Ovary (tissue), 10 donors: ENCODE measurements at places on chromosomes 7 and 10. TPM values are rescaled to one million over a fixed set of nuclear protein-coding genes. Genes with fewer than 3 reads are reported as not detected.

EVX1 gene
- not detected for total RNA-seq

SLC26A3 gene
- total RNA-seq: not detected

CRYGN gene
- total RNA-seq: 0.95 TPM

ZNF479 gene
- not detected for total RNA-seq

ZNF33A gene
- 36.3 TPM for total RNA-seq

ASB10 gene
- total RNA-seq: not detected

GRCh38 chr10:121553511-121554264 lies 44.6 kb downstream of the FGFR2 start:
- no peaks in the 10 kb centered on the region for H3K36me3 ChIP-seq
- DNase-seq: no peak
- no peak overlapping the region for H3K27ac ChIP-seq

GRCh38 chr10:86988520-86988919 lies 20.2 kb downstream of the ADIRF start:
- H3K27ac ChIP-seq: no peak overlapping the region
- no peaks in the 10 kb centered on the region for H3K27me3 ChIP-seq
- H3K4me1 ChIP-seq: no peaks in the 10 kb centered on the region
- H3K4me3 ChIP-seq: no peak overlapping the region
- H3K36me3 ChIP-seq: no peaks in the 10 kb centered on the region

GRCh38 chr10:111973306-111973705 lies 210.3 kb downstream of the GPAM start:
- H3K27me3 ChIP-seq: no peaks in the 10 kb centered on the region
- no peak overlapping the region for H3K27ac ChIP-seq
- no peak for DNase-seq
- no peaks in the 10 kb centered on the region for H3K36me3 ChIP-seq

GRCh38 chr7:53272081-53272480 lies 236.6 kb downstream of the POM121L12 start:
- no peak for DNase-seq
- no peaks in the 10 kb centered on the region for H3K36me3 ChIP-seq
- no peak overlapping the region for H3K27ac ChIP-seq

DNA sequence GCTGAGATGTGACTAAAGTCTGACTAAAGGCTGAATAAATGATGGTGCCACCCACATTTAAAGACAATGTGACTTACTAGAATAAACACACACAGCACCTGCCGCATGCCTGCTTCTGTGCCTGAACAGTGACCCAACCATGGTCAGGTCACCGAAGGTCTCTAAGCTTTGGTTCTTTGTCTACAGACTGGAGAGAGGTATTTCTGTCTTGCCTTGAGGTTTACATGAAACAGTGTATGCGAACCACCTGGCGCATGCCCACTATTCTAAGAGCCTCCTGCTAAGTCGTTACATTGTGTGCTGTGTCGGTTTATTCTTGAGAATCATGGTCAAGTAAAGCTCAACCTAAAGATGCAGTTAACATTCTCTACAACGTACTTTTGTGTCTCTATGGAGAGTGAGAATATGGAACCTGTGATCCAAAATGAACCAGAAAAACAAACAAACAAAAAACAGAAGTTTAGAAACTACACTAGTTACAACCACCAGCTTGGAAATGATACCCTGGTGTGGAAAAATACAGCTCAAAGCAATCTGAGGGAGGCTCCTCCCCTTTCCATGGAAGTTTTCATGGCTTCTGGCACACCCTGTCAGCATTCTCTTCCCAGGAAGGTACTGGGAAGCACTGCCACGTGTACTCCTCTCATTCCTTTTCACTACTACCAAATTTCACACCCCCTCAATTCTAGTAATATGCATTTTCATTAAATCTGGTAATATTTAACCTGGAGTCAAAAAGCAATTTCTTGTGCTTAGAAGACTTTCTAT lies 40.0 kb downstream of the VOPP1 start:
- H3K27me3 ChIP-seq: no peaks in the 10 kb centered on the region
- no peak for DNase-seq
- no peak overlapping the region for H3K27ac ChIP-seq
- no peaks in the 10 kb centered on the region for H3K36me3 ChIP-seq

DNA sequence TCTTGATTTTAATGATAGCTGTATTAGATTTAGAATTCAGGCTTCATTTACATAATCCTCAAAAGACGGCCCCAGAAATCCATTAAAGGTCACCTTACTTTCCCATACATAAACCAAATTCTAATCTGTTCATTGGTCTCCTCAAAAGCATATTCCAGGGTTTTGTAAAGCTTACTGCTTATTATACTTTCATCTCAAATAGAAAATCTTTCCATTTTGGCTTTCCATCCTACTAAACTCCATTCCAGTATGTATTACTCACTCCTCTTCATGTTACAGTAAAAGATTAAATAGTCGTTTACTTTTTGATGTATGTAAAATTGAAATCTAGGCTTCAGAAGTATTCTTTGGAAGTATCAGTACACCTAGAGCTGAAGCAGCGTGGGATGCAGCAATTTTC lies 143.5 kb upstream of the LRRN3 start:
- H3K27ac ChIP-seq: no peak overlapping the region
- DNase-seq: no peak
- H3K36me3 ChIP-seq: no peaks in the 10 kb centered on the region
- H3K4me1 ChIP-seq: peaks cover 9% of the 10 kb centered on the region
- H3K27me3 ChIP-seq: no peaks in the 10 kb centered on the region
- H3K4me3 ChIP-seq: no peak overlapping the region

- peak within 1 kb of the TSS; percentile 74 for H3K4me3 ChIP-seq
- no peak for DNase-seq
- H3K4me1 ChIP-seq: peaks cover 7% of the 10 kb centered on the region
- peak within 1 kb of the TSS; percentile 84 for H3K27ac ChIP-seq
Measured at GRCh38 chr10:86756511-86757112, at the start of gene BMPR1A. Gene BMPR1A, plus strand, starts transcription at chr10:86756619. Its CDS starts 119,400 bp downstream, at chr10:86876019.
